Femur (tissue), 1 donor: ENCODE measurements at places on chromosomes 3 and 15.

DNA sequence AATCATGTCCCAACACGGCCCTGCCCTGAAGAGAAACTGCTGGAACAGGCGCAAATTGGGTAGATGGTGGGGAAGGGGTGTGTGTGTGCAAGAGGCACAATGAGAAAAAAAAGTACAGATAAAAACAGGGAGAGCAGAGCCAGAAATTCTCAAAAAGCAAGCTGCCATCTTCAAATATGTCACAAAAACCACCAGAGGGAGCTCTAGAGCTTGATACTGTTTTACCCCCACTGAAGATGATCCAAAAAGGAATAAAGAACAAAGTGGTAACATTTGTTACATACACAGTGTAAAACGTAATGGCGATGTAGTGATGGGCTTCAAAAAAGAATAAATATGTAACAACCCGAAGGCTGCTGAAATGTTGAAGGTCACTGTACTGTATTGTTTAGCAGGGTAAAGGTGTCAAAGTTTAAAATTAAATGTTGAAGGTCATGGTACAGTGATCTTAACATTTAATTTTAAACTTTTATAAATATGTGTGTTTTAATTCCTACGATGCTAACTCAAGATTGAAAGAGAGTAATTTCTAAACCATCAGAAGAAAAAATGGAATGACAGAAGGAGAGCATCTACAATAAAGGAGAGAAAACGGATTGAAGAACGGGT is 6.0 kb downstream of the SNRPA1 start:
- no peak for DNase-seq

GRCh38 chr3:123383091-123384053 is 65.5 kb downstream of the ADCY5 start:
- peak; percentile 45 for DNase-seq

DNA sequence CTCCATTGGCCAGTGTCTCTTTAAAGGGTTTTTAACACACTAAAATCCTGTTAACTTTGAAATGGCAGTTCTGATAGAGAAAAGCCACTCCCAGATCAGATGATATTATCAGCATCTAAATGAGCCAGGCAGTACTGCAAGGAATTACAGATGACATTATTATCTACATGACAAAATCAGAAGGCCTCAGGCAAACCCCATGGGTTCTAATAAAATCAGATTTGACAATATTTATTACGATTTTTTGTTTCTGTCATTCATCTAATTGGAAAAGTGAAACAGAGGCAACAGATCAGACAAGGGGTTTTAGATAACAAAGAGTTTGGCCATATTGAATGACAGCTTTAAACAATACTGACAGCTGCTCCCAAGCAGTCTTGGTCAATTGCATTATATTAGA is 112.7 kb downstream of the FEZF2 start:
- no peak for DNase-seq

GRCh38 chr3:18635215-18635614 is 210.1 kb upstream of the SATB1 start:
- no peak for DNase-seq

- peak; percentile 79 for DNase-seq
Measured at GRCh38 chr3:133944641-133945380, 49.1 kb upstream of the RAB6B start.

- peak; percentile 85 for DNase-seq
Measured at GRCh38 chr3:172082269-172082668, 42.9 kb downstream of the FNDC3B start.

- DNase-seq, result no peak
Measured at GRCh38 chr15:37015451-37015850, 84.9 kb downstream of the MEIS2 start.

DNA sequence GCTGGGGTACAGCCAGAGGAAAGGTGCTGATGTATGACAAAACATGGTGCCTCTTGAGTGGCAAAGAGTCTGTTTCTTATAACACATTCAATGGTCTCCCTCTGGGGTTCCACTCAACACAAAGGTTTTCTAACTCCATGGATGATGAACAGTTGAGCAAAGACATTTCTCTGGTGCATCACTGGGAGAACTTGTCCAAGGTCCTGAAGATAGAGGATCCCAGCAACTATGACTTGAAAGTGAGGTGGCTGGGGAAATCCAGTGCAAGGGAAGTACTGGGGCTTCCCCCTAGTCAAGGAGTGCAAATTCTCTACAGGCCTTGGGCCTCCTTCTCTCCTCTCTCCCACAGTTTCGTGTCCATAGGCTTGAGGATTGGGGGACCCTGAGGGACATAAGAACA is 431.1 kb downstream of the WDR72 start:
- no peak for DNase-seq

DNA sequence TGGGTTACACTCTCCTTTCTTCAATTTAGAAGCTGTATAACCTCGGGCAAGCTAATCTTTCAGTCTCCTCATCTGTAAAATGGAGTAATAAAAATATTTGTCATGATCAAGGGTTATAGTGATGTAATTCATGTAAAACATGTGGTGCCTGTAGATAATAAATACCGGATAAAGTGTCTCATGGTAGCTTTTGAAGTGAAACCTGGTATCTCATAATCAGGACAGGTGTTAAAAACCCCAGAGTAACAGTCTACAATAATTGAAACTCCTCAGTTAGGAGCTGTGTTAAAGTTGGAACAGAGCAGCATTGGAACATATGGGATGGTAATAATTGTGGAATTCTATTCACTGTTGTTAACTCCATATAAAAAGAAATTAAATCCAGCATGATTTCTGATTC is 884 bp upstream of the KNL1 start:
- no peak for DNase-seq

- no peak for DNase-seq
Measured at GRCh38 chr15:38260077-38260476, 7.4 kb downstream of the SPRED1 start.

GRCh38 chr15:56973463-56973862 is 55.0 kb downstream of the TCF12 start:
- no peak for DNase-seq

DNA sequence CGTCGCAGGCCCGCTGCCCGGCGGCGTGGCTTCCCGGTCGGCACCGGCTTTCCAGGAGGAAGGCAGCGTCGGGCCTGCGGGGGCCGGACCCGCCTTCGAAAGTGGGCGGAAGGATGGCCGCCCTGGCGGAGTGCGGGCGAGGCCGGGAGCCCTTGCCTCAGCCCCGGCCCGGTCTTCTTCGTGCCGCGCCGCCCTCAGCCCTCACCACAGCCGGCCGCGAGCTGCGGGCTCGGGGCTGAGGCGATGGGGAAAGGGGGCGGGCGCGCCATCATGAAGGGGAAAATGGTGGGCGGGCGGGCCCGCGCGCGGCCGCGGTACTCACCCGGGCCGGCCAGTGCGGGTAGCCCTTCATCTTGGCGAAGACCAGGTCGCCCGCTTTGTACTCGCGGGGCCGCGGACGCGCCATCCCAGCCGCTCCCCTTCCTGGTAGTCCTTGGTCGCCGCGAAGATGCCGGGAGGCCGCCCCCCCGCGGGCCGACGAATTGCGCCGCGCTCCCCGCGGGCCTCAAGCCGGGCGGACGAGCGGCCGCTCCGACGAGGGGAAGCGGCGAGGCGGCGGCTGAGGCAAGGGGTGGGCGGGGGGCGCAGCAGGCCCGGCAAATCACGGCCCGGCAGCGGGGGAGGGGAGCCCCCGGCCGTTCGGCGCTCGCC is 489 bp downstream of the HDGFL3 start:
- DNase-seq, result peak; percentile 67

GRCh38 chr3:35900079-35900478 is 260.8 kb downstream of the ARPP21 start:
- no peak for DNase-seq

DNA sequence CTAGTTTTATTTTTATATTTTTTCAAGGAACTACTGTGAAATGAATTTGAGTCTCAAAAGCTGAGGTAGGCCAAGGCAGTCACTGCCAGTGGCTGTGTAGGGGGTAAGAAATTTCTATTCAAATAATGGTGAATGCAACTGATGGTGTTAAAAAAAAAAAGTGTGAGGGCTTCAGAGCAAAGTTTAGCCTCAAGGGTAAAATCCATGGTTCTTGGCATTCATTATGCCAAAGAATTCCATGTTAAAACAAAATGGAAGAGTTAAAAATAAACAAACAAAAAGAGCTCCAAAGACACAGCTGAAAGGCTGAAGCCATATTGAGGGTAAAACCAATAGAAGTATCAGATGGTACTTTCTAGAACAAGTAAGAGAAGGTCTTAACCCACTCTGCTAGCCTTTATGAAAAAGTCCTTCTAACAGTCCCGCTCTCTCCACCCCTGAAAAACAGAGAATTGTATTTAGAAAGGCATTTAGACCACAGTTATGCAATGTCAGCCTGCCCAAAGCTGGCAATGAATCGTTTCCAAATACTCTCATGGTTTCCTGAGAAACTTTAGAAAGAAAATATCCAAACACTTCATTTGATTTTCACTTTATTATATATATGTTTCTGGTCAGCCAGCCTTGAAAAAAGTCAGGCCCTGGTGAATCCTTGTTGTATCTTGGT is 158.4 kb upstream of the GMNC start:
- peak; percentile 32 for DNase-seq

GRCh38 chr15:45776772-45777171 is 141.9 kb downstream of the SQOR start:
- no peak for DNase-seq

DNA sequence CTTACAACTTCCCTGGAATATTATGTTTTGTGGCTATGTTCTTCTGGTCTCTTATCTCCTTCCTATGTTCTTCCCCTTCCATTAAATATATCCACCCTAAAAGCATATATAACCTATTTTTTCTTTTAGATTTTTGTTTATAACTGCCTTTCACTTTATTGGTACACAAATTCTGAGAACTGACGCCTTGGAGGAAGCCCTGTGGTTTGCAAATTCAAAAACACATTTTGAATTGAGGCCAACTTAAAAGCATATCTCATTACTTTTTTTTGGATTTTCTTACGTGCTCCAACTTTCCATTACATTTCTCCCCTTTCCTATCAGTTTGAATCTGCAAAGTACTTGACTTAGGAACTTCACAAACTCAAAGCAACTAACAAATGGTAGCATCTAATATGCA is 15.3 kb upstream of the COLQ start:
- DNase-seq, result no peak

GRCh38 chr15:76060118-76060989 is 569 bp downstream of the TMEM266 start:
- DNase-seq, result no peak

DNA sequence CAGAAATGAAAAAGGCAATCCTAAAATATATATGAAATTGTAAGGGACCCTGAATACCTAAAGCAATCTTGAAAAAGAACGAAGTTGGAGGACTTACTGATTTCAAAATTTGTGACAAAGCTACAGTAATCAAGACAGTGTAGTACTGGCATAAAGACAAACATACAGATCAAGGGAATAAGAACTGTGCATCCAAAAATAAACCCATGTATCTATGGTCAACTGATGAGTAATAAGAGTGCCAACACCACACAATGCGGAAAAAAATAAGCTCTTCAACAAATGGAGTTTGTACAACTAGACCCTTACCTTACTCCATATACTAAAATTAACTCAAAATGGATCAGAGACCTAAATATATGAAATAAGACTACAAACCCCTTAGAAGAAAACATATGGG is 29.6 kb downstream of the GSK3B start:
- DNase-seq, result no peak

- no peak for DNase-seq
Measured at GRCh38 chr3:114872050-114872449, 275.0 kb downstream of the ZBTB20 start.
